H1 (cell line): ENCODE measurements at places on chromosomes 6 and 20. TPM values are rescaled to one million over a fixed set of nuclear protein-coding genes. Genes with fewer than 3 reads are reported as not detected.

The FOXQ1 gene
- not detected in 2 replicates for total RNA-seq

The HM13 gene
- total RNA-seq: 118 TPM in 2 replicates

The PLA2G7 gene
- total RNA-seq: 1.5 and 1.9 TPM in 2 replicates

The RAET1L gene
- total RNA-seq: not detected in 2 replicates

The C20orf141 gene
- total RNA-seq: not detected in 2 replicates

The NKX2-4 gene
- 0.19 and 0.37 TPM in 2 replicates for total RNA-seq

The TRIM40 gene
- total RNA-seq: not detected in 2 replicates
